ENCODE measurements at places on chromosomes 4 and X. TPM values are rescaled to one million over a fixed set of nuclear protein-coding genes. Genes with fewer than 3 reads are reported as not detected.

The FAT4 gene
- polyA plus RNA-seq, result 31.0 TPM

The CFAP299 gene
- polyA plus RNA-seq, result 0.42 TPM

The RRH gene
- 0.31 TPM for polyA plus RNA-seq

DNA sequence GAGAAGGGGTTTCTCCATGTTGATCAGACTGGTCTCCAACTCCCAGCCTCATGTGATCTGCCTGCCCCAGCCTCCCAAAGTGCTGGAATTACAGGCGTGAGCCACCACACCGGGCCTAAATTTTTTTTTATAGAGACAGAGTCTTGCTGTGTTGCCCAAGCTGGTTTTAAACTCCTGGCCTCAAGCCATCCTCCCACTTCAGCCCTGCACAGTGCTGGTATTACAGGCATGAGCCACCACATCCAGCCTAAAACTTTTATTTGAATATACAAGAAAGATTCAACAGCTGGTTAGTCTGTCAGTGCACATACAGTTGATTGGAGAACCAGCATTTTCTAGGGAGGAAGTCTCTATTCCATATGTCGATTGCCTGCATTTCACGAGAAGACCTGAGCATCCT, 91.2 kb downstream of the LRP2BP start:
- no peak for DNase-seq

- DNase-seq, result no peak
Measured at GRCh38 chr4:7546152-7546808, 111.5 kb upstream of the PSAPL1 start.

GRCh38 chrX:28487818-28488217, 99.4 kb upstream of the IL1RAPL1 start:
- DNase-seq, result no peak

- DNase-seq, result no peak
Measured at GRCh38 chr4:173717581-173717980, 187.6 kb upstream of the HAND2 start.

DNA sequence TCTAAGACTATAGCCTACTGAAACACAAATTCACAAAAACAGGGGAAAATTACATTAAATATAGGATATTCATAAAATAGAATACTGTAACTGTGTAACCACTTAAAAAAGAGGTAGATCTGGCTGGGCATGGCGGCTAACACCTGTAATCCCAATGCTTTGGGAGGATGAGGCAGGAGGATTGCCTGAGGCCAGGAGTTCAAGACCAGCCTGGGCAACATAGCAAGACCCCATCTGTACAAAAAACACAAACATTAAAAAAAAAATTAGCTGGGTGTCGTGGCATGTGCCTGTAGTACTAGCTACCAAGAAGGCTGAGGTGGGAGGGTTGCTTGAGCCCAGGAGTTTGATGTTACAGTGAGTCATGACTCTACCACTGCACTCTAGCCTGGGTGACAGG, 33.4 kb downstream of the RPS6KA3 start:
- DNase-seq, result no peak

GRCh38 chr4:10180927-10181744, 64.5 kb upstream of the WDR1 start:
- DNase-seq, result no peak

- no peak for DNase-seq
Measured at GRCh38 chrX:69813677-69814076, 197.8 kb downstream of the EDA start.

- DNase-seq, result no peak
Measured at GRCh38 chr4:87088186-87088585, 132.2 kb downstream of the KLHL8 start.

GRCh38 chr4:168386002-168386401, 67.5 kb upstream of the DDX60 start:
- no peak for DNase-seq

DNA sequence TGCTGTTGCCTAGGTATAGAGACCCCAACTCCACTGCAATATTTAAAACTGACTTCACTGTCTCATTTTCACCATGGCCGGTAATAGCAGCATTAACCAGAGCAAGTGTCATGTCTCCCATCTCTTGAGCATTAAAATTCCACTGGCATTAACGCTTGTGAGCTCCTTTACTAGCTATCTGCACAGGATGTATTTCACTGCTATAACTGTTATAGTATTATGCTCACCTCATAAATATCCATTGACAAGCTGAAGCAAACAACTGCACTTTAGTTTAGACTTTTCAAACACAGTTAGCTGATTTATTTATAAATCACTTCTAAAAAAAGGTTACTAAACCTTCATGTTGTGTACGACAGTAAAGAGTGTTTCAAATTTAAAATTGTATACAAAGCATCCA, 157.8 kb downstream of the ANTXR2 start:
- DNase-seq, result no peak

All from left renal cortex interstitium (tissue), 4 donors.